Right cardiac atrium (tissue), 5 donors: ENCODE measurements at places on chromosomes 4 and X.

DNA sequence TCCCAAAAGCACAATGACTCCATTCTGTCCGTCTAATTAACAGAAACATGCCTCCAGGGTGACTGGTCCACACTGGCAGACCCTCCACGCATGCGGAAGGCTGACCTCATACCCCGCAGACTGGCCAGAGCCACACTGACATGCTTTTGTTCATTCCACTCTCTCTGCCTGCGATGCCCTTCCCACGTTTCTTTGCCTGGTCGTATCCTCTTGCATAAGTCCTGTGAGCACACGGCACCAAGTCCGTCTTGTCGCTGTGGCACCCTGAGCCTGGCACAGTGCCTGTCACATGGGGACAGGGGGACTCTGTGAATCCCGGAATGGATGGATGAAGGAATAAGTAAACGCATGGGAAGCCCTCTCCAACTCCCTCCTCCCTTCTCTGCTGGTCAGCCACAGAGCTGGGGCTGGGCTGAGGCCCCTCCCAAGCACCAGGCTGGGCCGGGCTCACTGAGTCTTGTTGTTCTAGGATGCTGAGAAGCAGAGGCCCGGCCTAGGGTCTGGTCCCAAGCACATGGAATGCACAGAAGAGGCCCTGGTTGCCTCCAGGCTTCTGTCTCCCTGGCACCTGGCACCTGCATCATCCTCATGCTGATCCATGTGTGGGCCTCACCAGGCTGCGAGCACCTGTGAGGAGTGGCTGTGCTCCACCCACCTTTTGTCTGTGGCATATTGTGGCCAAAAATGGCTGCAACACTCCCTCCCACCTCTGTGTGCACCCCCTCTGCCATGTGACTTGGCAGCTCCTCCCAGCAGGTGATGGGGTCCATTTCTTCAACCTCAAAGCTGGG lies 38.9 kb upstream of the C4orf50 start:
- no peak for DNase-seq

DNA sequence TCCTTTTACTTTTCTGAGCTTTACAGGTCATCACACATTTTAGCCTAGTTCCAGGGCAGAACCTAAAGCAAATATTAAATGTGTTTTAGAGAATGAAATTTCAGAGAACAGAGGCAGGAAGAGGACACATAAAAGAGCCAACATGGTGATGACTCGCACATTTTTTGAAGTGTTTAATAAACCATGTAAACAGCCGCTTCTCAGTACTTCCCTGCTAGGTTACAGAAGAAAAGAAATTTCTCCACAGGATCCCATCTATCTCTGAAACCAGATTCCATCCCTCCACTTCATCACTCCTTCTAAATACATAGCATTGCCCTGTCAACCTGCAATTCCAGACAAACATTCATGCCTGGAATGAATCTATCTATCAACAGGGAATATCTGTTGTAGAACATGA lies 949.5 kb upstream of the PCDH7 start:
- no peak for DNase-seq

- no peak for DNase-seq
These were observed 84.8 kb downstream of the LIMCH1 start for GRCh38 chr4:41622787-41623186.

DNA sequence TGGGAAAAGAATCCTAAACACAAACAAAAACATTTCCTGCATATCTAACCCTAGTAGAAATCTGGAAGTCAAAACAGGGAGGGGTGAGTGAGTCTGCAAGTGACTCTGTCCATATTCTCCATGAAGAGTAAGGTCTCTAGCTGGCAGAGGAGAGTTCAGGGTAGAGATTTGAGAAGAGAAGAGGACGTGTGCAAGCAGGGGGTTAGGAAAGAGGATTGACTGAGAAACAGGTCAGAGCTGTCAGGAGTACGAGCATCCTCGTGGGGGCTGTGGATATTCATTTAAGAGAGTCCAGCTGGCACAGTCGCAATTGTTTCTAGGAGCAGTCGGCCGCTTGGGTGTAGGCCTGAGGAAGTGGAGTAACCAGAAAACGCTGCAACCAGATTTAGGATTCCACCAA lies 27.9 kb downstream of the PROM1 start:
- peak; percentile 53 for DNase-seq

DNA sequence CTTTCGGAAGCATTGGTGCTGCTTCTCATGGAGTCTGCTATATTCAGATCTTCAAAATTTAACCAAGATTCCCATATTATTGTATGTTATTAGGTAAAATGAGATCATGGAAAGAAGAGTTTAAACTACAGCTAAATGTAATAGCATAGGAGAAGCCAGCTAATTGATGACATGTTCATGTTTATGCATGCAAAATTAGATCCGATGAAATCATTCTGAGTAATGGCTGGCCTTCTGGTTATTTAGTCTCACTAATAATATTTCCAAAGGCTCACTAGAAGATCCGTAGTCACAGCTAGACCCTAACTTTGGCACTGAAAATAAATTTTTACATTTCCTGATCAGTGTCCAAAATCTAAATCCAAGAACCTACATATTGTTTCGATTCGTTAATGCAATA lies 19.8 kb upstream of the PHKA2 start:
- no peak for DNase-seq

GRCh38 chrX:154804957-154805695 lies at the start of gene MPP1:
Gene MPP1 (minus strand): TSS chrX:154805485. CDS start chrX:154805373, 112 bp downstream.
- DNase-seq: peak; percentile 89

GRCh38 chrX:63740382-63740781 lies 44.6 kb downstream of the ARHGEF9 start:
- no peak for DNase-seq

DNA sequence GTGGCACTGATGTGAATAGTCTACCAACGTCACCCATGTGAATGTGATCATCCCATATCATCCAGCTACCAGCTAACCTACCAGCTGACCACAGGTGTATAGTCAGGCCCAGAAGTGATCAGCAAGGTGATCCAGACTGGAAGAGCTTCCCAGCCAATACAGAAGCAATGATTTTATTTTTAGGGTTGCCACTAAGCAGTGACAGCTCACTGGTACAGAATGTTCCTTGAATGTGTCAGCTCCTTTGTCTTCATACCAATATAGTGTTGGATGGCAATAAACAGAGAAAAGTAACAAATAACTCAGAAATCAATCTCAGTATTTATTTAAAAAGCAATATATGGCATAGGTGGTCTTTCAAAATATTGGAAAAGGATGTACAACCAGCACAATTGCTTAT lies 361.8 kb upstream of the CPEB2 start:
- no peak for DNase-seq

GRCh38 chr4:183398298-183399125 lies 45.9 kb upstream of the CDKN2AIP start:
- peak; percentile 90 for DNase-seq

DNA sequence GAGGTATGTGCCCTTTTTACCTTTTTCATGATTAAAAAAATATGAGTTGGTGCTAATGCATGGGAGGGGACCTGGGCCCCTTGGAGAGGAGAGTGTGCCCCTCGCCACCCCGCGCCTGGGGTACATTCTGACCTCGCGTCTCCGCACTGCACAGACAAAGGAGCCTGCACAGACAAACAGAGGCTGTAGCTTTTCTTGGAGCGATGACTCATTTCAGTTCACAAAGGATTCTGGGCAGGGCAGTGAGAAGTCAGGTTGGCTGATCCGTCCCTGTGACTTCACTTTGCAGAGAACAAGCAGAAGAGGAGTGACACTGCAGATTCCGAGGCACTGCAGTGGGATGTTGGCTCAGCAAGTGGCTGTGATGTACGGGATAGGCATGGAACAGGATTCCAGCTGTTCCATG lies 82.9 kb downstream of the STOX2 start:
- peak; percentile 72 for DNase-seq

DNA sequence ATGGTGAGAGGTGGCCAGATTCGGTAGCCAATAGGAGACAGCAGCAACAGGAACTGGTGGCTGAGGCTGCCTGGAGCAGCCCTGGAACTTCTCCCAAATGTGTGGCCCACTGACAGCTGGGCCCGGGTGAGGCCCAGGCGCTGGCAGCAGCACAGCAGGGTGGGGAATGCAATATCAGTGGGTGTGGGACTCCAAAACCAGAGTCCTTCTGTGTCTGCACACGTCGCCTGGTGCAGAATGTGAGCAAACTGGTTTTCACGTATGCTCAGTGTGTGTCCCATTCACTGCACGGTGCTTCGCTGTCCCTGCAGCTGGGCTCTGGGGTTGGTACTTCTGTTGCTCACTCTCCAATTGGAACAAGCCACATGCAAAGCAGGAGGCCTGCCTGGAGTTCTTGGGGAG lies 14.4 kb upstream of the CENPU start:
- peak; percentile 85 for DNase-seq

- no peak for DNase-seq
These were observed 191.3 kb downstream of the SMIM20 start for GRCh38 chr4:26105337-26105736.

DNA sequence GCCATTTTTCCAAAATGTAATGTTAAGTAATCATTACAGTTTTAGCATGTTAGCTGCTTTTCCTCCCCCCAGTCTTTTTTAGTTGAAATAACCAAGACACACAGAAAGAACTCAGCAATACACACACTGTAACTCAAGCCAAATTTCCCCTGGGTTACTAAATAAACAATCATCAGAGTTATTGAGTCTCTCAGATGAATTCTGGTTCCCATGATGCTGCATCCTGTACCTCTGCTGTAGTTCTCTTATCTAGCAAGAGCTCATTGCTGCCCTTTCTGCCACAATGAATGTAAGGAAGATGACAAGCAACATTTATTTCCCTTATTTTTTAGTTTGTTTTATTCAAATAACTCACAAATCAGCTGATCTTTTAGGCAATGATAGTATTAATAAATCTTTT lies 185.1 kb downstream of the ARHGAP6 start:
- DNase-seq: no peak

DNA sequence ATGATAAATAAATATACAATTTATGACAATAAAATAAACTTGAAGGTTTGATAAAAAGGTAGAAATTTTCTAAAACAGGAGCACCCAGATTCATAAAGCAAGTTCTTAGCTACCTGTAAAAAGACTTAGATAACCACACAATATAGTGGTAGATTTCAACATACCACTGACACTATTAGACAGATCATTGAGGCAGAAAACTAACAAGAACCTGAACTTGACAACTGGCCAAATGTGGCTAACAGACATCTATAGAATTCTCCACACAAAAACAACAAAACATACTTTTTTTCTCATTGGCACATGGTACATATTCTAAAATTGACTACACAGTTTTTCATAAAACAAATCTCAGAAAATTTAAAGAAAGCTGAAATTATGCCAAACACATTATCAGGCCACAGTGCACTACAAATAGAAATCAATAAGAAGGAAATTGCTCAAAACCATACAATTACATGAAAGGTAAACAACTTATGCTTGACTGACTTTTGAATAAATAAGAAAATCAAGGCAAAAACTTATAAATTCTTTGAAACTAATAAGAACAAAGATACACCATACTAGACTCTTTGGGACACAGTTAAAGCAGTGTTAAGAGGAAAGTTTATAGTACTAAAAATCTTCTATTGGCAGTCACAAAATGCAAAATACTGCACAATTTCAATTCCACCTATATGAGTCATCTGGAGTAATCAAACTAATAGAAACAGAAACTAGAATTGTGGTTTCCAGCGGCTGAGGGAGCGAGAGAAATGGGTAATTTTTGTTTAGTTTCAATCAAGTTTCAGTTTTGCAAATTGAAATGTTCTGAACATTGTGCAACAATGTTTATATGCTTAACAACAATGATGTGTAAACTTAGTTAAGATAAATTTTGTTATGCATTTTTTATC lies 925.6 kb downstream of the SH3BGRL start:
- no peak for DNase-seq

GRCh38 chr4:81628489-81628888 lies 156.8 kb upstream of the RASGEF1B start:
- no peak for DNase-seq

DNA sequence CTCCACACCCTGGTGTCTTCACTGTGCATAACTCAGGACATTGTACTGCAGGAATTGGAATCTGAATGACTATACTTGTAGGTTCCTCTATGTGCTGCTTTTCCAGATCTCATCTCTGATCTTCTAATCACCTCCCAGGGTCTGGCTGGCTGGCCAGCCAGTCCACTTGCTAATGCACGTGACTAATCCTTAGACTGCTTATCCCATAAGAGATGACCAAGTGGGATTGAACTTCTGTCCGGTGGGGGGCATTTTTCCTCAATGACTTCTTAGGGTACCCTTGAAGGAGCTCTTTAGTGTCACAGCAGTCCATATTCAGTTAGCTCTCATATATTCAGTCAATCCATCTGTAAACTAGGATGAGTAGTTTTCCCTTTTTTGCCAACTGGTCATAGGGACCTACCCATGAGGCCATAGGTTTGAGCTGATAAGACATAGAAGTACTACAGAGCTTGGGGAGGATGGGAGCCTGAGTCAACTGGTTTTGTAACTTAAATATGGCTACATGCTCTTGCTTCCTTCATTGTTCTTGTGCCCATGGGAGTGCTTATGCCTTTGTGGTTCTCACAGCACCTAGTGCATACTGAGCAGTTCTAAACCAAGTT lies 71.9 kb upstream of the WDR1 start:
- DNase-seq: no peak

GRCh38 chr4:121200795-121201472 lies 36.8 kb upstream of the TNIP3 start:
- DNase-seq: no peak

GRCh38 chr4:109301651-109302360 lies 652 bp downstream of the COL25A1 start:
- peak; percentile 41 for DNase-seq

- no peak for DNase-seq
These were observed 40.7 kb downstream of the NPY2R start for GRCh38 chr4:155249016-155249566.

GRCh38 chr4:153594210-153594609 lies 89.9 kb upstream of the TLR2 start:
- no peak for DNase-seq

DNA sequence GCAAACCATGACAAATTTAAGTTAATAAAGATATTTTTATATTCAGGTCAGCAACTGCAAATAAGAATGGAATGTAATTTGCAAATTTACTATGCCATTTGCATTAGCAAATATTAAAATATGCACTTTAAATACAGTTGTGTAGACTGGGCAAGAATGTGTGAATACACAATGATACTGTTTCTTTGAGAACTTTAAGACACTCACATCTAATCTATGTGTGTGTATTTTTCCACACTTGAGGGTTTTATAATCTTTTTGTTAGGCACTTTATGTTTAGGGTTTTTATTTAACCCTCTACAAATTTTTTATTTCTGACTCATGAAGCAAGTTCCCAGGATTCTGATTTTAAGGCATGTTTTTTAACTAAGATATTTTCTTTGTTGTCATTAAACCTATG lies 23.9 kb upstream of the NDNF start:
- no peak for DNase-seq

- DNase-seq: no peak
These were observed 117.3 kb upstream of the NOCT start for GRCh38 chr4:138898282-138898681.
